ENCODE measurements at places on chromosomes 12 and 14.
A peak's percentile ranks its signal among the peaks of the same experiment; 100 is the strongest.

DNA sequence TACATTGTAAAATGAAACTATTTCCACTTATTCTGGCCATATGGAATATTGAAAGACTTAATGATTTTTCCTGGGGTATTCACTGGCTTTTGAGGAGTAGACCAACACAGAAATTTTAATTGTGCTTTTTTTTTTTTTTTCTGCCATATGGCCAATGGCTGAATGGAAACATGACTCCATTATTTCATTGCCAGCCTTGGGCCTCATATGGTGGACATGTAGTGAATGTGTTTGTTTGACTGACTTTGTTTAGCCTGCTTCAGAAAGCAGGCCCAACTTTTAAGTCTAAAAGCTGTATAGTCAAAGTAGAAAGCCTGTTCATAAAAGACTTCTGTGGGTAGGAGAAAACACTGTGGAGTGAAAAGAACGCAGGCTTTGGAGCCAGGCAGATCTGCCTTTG is 2.4 kb downstream of the GNG2 start:
- H3K27me3 ChIP-seq: no peaks in the 10 kb centered on the region
- H3K36me3 ChIP-seq: no peaks in the 10 kb centered on the region
- DNase-seq: no peak
- H3K4me1 ChIP-seq: no peaks in the 10 kb centered on the region
- no peak overlapping the region for H3K27ac ChIP-seq

DNA sequence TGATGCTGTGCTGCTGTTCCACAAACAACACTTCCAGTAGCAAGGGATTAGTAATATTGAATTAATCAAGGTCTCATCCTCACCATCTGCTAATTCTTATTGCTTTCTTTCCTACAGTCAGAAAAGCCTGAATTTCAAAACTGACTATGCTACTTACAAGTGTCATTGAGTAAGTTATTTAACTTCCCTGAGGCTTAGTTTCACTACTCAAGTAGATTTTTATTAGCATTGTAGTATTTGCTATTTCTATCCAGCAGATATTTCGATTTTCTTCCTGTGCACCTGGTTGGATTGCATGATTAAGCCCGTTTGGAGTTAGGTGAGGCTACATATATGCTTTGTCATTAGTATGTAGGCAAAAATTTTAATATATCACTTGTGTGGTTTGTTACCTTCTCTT is 591.5 kb downstream of the TRHDE start:
- DNase-seq: no peak
- H3K4me1 ChIP-seq: no peaks in the 10 kb centered on the region
- no peaks in the 10 kb centered on the region for H3K27me3 ChIP-seq
- no peak overlapping the region for H3K4me3 ChIP-seq
- no peaks in the 10 kb centered on the region for H3K36me3 ChIP-seq

GRCh38 chr12:14995583-14996425 is 23.0 kb downstream of the PDE6H start:
- H3K36me3 ChIP-seq: no peaks in the 10 kb centered on the region
- no peak overlapping the region for H3K27ac ChIP-seq
- no peak overlapping the region for H3K4me3 ChIP-seq
- no peaks in the 10 kb centered on the region for H3K27me3 ChIP-seq
- H3K4me1 ChIP-seq: no peaks in the 10 kb centered on the region
- no peak for DNase-seq

DNA sequence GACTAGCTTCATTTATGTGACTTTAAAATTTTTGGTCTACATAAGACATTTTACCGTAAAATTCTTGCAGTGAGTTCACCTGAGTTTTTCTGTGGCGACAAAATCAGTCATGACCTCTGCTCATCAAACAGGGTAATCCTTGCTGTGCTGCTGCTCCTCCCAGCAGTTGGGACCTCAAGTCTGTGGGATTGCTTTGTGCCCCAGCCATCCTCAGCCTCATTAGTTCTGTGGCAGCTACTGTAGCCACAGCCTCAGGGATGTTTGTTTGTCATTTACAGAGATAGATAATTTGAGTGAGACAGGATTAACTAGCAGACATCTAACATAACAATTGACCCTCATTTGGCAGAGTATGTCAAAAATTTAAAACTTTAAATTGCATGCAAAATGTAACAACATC is 357.0 kb downstream of the PCNX1 start:
- H3K4me3 ChIP-seq: no peak overlapping the region
- H3K27me3 ChIP-seq: no peaks in the 10 kb centered on the region
- H3K27ac ChIP-seq: no peak overlapping the region
- no peaks in the 10 kb centered on the region for H3K4me1 ChIP-seq

- no peaks in the 10 kb centered on the region for H3K27me3 ChIP-seq
- peak within 1 kb of the TSS; percentile 92 for H3K27ac ChIP-seq
- H3K4me1 ChIP-seq: peaks cover 10% of the 10 kb centered on the region
- no peak for DNase-seq
- H3K4me3 ChIP-seq: peak within 1 kb of the TSS; percentile 80
- no peaks in the 10 kb centered on the region for H3K36me3 ChIP-seq
Measured at GRCh38 chr14:21098076-21098891, at the start of gene ZNF219. ZNF219 (minus strand) TSS chr14:21098655; CDS start chr14:21093591, 5,064 bp downstream.

DNA sequence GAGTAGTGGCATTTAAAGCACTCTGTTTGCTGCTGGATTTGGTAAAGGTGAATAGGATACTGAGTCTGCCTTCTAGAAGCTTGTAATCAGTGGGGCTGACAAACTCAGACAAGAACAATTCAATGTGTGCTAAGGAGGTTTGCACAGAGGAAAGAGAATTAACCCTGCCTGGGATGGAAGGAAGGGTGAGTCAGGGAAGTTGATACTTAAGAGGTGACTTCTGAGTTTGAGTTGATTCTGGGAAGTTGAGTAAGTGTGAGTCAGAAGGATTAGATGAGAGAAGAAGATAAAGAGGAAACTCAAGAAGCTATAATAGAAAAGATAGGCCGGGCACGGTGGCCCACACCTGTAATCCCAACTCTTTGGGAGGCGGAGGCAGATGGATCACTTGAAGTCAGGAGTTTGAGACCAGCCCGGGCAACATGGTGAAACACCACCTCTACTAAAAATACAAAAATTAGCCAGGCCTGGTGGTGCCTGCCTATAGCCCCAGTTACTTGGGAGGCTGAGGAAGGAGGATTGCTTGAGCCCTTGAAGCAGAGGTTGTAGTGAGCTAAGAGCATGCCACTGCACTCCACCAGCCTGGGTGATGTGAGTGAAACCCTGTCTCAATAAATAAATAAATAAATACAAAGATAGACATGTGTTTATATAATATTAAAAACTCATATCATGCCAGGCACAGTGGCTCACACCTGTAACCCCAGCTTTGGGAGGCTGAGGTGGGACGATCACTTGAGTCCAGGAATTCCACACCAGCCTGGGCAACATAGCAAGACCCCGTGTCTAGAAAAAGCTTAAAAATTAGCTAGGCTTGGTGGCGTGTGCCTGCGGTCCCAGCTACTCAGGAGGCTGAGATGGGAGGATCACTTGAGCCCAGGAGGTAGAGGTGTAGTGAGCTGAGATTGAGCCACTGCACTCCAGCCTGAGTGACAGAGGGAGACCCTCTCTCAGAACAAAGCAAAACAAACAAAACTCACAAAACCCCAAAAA is 126.8 kb upstream of the CPM start:
- no peaks in the 10 kb centered on the region for H3K4me1 ChIP-seq
- no peak overlapping the region for H3K27ac ChIP-seq
- no peak for DNase-seq
- H3K36me3 ChIP-seq: no peaks in the 10 kb centered on the region
- no peak overlapping the region for H3K4me3 ChIP-seq

DNA sequence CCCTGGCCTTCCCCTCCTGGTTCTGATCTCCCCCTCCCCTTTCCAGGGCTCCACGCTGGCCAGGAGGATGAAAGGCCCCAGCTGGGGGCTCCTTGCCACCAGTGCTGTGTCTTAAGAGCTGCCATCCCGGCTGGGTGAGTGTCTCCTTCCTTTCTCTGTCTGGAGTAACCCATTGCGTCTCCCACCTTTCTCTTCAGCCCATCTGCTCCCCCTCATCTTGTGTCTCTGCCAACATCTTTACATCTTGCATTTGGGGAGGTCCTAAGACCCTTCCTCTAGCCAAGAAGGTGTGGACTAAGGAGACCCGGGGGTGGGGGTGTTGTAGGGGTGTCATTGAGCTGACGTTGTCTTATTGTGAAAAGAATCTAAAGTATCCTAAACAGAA is 505 bp downstream of the BCL2L2 start:
- H3K27me3 ChIP-seq: no peaks in the 10 kb centered on the region
- peaks cover 20% of the 10 kb centered on the region for H3K4me1 ChIP-seq
- DNase-seq: no peak
- H3K27ac ChIP-seq: peak overlapping the region; percentile 96

- no peak for DNase-seq
- no peaks in the 10 kb centered on the region for H3K27me3 ChIP-seq
- peak overlapping the region; percentile 50 for H3K4me3 ChIP-seq
- H3K27ac ChIP-seq: peak overlapping the region; percentile 50
- no peaks in the 10 kb centered on the region for H3K36me3 ChIP-seq
Measured at GRCh38 chr12:94689002-94689645, 38.8 kb upstream of the TMCC3 start.

DNA sequence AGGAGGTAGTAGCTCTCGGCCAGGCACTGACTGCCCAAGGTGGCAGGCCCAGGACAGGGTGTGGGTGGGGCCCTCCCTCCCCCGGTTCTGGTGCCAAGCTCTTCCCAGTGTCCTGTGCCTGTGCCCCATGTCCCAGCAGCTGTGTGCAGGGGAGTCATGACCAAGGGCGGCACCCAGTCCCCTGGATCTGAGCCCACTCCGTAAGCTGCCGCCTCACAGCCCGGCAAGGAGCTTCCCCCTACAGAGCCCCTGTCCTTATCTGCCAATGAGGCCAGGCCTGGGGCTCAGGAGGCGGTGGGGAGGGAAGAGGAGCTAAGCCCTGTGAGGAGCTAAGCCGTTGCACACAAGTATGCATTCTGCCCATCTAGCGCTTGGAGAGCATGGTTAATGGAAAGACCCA is 5.6 kb upstream of the C14orf180 start:
- no peak overlapping the region for H3K27ac ChIP-seq
- no peaks in the 10 kb centered on the region for H3K4me1 ChIP-seq
- no peaks in the 10 kb centered on the region for H3K27me3 ChIP-seq
- no peaks in the 10 kb centered on the region for H3K36me3 ChIP-seq

DNA sequence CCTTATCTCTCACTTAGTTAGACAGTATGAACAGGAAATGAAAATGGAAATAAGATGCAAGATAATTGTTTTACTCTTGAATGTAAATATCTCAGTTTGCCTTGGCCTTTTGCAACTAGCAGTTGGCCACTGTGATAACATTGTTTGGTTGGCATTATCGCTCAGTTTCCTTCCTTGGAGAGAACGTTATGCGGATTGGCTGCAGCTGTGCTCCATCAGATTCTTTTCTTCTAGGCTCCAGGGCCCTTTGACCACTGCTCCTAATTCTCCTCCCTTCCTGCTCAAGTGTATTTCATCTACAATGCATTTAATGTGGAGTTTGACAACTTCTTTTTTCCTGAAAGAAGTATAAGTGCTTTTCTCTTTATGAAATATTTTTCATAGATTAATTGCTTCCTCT is 284.2 kb downstream of the ADAMTS20 start:
- H3K27ac ChIP-seq: no peak overlapping the region
- H3K27me3 ChIP-seq: no peaks in the 10 kb centered on the region
- no peaks in the 10 kb centered on the region for H3K4me1 ChIP-seq
- H3K36me3 ChIP-seq: no peaks in the 10 kb centered on the region

DNA sequence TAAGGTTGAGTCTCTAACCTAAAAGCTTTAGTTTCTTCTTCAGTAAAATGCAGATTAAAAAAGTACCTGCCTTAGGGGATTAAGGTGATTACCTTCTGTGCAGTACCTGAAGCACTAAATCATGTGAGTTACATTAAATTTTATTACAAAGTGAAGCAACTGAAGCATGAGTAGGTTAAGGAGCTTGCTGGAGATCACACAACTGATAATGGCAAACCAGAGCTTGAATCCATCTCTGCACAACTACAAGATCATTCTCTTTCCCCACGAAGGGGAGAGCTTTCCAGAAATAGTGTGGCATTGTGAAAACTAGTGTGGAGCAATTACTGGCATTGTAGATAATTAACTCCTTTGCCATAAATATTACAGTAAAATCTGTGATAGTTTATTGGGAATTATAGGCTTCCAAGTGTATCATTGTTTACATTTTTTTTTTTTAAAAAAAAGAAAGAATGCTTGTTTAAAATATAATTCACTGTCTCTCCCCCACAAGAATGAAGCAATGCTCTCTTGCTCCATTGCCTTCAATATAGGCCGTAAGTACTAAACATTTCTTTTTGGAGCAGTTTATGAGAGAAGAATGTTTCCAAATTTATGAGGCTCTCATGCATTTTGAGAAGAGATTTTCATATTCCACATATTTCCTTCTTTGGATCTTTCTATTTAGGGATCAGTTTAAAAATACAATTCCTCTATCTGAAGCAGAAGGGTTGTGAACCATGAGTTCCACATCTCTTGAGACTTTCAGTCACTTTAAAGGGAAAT is 20.5 kb downstream of the SLC38A2 start:
- no peak overlapping the region for H3K4me3 ChIP-seq
- DNase-seq: no peak
- H3K27ac ChIP-seq: peak overlapping the region; percentile 63
- no peaks in the 10 kb centered on the region for H3K27me3 ChIP-seq
- H3K36me3 ChIP-seq: no peaks in the 10 kb centered on the region

- H3K4me3 ChIP-seq: no peak overlapping the region
- H3K27ac ChIP-seq: no peak overlapping the region
- no peaks in the 10 kb centered on the region for H3K4me1 ChIP-seq
- peaks cover 53% of the 10 kb centered on the region for H3K36me3 ChIP-seq
- DNase-seq: no peak
- no peaks in the 10 kb centered on the region for H3K27me3 ChIP-seq
Measured at GRCh38 chr12:96020314-96021003, 14.9 kb downstream of the LTA4H start.

GRCh38 chr12:125228519-125229260 is 163.5 kb downstream of the AACS start:
- H3K27ac ChIP-seq: no peak overlapping the region
- H3K4me3 ChIP-seq: no peak overlapping the region
- H3K4me1 ChIP-seq: no peaks in the 10 kb centered on the region
- H3K36me3 ChIP-seq: no peaks in the 10 kb centered on the region
- H3K27me3 ChIP-seq: no peaks in the 10 kb centered on the region

GRCh38 chr12:131919366-131920156 is 9.5 kb upstream of the PUS1 start:
- no peak overlapping the region for H3K4me3 ChIP-seq
- H3K4me1 ChIP-seq: peaks cover 4% of the 10 kb centered on the region
- no peaks in the 10 kb centered on the region for H3K27me3 ChIP-seq
- no peak for DNase-seq
- no peak overlapping the region for H3K27ac ChIP-seq

DNA sequence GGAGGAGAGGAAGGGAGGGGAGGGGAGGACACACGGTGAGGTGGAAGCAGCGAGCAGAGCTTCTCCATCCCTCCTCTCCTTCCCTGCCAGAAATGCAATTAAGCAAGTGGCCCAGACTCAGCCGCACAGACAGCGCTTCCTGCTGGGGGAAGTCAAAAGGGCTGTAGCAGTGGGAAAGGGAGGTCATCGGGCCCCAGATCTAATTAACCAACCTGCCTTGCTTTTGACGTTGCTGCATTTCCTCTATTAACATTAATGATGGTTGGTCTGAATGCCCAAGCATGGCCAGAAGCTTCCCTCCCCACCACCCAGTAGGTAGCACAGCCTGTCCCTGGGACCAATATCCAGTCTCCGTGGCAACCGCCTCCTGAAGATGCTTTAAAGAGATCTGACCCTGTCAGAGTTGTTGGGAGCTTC is 4.6 kb upstream of the NGB start:
- no peak for DNase-seq
- H3K4me1 ChIP-seq: no peaks in the 10 kb centered on the region
- H3K27me3 ChIP-seq: no peaks in the 10 kb centered on the region
- H3K36me3 ChIP-seq: peaks cover 34% of the 10 kb centered on the region

GRCh38 chr14:22813145-22813544 is 2.1 kb downstream of the SLC7A7 start:
- DNase-seq: no peak
- H3K4me3 ChIP-seq: no peak overlapping the region
- H3K36me3 ChIP-seq: no peaks in the 10 kb centered on the region
- no peak overlapping the region for H3K27ac ChIP-seq
- no peaks in the 10 kb centered on the region for H3K27me3 ChIP-seq

All from ascending aorta (tissue), 2 donors.